ENCODE measurements at places on chromosomes 4 and X.

- no peak for DNase-seq
Measured at GRCh38 chrX:115339441-115340025, 50.0 kb downstream of the LUZP4 start.

- DNase-seq, result no peak
Measured at GRCh38 chr4:114807759-114808404, 209.3 kb downstream of the UGT8 start.

DNA sequence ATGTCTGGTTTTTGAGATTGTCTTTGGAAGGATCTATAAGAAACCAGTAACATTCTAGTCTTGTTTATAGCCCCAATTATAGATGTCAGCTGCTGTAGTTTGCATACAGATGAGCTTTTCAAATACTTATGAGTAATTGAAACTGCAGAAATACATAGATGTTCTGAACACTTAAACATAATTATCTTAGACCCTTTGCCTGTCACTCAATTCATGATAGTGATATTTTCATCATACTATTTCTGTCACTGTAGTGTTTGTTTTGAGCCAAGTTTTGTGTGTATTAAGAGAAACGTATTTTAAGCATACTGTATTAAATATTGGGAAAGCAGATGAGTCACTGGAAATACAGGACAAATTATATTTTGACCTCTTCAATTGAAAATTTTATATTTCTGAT, 69.8 kb upstream of the SMARCA5 start:
- DNase-seq, result no peak

DNA sequence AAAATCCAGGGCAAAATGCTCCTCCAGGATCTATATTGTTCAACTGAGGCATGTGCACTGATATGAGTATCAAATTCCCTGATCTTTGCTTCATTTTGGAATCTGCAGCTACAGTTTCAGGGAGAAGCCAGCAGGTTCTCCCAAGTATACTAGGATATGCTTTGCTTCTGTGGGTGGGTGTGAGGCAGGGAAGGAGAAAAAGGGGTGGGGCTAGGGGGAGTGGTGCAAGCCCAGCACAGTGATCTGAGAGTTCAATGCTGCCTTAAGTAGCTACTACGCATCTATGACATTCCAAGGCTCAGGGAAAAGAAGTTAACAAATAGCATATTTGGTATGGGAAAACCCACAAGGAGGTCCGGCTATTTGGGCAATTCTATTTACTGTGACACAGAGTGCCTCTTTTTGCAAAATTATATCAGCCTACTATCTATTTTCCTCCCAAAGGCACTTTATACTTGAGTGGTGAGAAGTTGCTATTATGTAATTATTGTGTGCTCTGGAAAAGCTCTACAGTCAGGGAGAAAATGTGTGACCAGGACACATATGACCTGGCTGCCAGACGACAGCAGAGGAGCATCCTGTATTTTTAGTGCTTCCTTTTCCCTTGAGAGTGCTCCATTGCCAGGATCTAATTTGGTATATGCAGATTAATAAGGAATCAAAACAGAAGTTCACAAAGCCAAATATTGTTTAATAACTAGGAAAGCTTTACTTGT, 162.0 kb downstream of the RNF150 start:
- DNase-seq, result no peak

GRCh38 chr4:169030562-169030982, 20.5 kb upstream of the CBR4 start:
- DNase-seq, result no peak

DNA sequence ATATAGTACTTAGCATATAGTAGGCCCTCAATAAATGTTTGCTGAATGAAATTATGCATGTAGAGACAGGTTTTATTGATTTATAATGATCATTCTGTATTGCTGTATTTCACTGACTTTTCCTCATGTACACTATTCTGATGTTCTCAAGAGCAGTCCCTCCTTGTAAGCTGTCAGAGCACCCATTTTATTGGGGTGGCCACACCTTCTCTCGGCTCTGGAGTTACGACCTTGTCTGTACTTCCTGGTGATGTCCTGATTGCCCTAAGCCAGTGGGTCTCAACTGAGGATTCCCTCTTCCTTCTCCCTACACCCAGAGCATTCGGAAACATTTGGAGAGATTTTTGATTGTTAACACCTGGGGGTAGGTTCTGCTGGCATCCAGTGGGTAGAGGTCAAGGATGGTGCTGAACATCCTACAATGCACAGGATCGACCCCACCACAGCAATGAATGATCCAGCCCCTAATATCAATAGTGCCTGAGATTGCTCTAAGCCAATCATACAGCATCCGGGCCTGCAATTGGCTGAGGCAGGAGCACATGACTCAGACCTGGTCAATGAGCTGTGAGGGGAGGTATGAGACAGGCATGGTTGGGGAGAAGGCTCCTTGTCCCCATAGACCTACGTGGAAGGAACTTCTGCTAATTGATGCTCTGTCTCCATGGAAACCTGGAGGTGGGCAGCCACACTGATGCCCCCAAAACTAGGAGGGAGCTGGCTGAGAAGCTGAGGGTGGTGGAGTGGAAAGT, 58.8 kb downstream of the CLDN34 start:
- DNase-seq, result no peak

DNA sequence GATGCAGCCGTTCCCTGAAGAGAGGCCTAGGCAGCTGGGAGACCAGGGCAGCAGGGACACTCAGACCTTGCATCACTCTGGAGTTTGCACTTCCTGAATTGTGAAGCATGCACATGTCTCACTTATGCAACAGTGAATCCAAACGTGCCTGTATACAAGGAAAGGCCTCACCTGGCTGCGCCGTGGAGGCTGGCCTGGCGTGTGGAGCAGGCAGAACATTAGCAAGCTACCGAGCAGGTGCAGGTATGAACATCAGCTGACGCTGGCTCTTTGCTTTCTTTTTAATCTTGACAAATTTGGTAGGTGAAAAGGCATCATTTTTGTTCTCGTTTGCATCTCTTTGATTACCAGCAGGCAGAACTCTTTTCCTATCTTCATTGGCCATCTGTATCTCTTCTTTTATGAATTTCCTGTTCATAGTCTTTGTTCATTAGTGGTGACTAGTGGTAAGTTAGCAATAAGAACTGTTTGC, 37.1 kb upstream of the IRAK1 start:
- no peak for DNase-seq

- DNase-seq, result no peak
Measured at GRCh38 chr4:164239976-164240375, 514.0 kb upstream of the SMIM31 start.

DNA sequence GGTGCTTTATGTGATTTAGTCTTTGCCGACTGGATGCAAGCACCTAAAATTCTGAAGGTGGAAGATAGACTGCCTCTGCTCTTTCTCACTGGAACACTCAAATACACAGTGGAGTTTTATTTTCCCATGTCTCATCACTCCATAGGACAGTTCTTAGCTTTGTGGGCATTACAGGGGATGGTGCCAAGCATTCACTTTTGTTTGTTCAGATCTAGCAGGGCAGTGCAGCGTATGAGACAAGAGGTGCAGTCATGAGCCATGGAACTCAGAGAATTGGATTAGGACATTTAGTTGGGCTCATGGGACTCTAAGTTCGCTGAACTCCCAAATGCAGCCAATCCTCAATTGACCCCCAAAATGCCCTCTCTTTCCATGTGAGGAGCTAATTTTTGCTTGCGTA, 1136.9 kb upstream of the PRKX start:
- no peak for DNase-seq
